Activated naive CD4-positive, alpha-beta T cell treated with anti-CD3 and anti-CD28 coated beads for 36 hours (primary cell): ENCODE measurements at places on chromosomes 2 and 18. TPM values are rescaled to one million over a fixed set of nuclear protein-coding genes. Genes with fewer than 3 reads are reported as not detected.

IMPACT gene
- 19.4 TPM for total RNA-seq

MALL gene
- 0.38 TPM for total RNA-seq

ARL6IP6 gene
- 17.2 TPM for total RNA-seq

SLC23A3 gene
- total RNA-seq = 0.95 TPM
